ENCODE measurements at places on chromosomes 1 and 21.

DNA sequence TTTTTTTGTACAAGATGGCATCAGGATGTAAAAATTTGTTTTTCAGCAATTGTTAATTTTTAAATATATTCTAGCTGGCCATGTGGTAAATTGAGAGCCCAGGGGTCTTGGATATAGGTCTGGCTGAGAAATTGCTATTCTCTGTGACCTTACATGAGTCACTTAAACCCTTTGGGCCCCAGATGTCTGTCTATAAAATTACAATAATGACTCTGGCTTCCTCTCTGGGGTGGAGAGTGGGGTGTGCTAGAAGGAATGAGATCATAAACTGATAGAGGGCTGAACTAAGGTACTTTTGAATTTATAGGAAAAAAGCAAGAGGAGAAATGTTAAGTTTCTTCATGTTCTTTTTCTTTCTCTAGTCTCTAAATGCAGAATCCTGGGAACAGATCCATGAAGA is 12.4 kb upstream of the TCHH start:
- no peak for DNase-seq

GRCh38 chr21:46119637-46120271 is 21.8 kb downstream of the COL6A2 start:
- DNase-seq: no peak

- DNase-seq: no peak
Measured at GRCh38 chr1:115654125-115654524, 12.4 kb downstream of the VANGL1 start.

DNA sequence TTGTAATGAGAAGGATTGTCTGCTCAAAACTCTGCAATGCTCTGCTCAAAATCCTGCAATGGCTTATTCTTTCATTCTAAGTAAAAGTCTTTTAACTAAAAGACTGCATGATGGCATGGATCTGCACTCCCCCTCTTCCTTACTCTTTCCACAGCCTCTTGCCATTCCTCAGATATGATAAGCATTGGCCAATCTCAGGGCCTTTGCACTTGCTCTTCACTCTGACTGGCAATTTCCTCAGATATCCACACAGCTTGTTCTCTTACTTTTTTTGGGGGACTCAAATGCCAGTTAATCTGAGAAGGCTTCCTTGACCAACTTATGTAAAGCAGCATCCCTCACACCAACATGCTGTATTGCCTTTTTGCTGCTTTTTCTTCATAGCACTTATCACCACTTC is 2.8 kb upstream of the ZMPSTE24 start:
- no peak for DNase-seq

DNA sequence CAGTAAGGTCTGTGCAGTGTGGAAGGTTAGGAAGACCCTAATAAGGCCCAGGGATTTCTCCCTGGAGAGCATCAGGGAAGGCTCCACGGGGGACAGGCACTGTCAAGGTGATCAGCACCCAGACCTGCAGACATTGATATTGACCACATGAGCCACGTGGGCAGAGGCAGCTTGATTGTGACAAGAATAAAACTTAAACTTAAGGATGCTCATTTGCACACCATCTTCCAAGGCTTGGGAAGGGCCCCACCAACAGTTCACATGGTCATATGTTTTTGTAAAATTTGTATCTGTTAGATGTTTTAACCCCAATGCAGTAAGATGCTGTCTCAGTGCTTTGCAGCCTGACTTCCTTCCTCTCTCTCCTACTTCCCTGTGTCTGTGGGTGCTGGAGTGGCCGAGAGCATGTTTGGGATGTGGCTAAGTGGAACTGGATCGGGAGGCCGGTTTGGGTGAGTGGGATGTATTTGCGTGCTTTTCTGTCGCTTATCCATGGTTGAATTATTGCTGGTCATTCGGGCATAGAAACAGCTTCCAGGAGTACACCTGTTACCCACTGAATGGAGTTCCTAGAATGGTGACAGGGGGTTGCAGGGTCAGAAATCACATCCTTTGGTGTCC is 49.8 kb upstream of the OLIG2 start:
- no peak for DNase-seq

GRCh38 chr1:26109229-26110164 is 2.1 kb upstream of the PDIK1L start:
- DNase-seq: no peak

DNA sequence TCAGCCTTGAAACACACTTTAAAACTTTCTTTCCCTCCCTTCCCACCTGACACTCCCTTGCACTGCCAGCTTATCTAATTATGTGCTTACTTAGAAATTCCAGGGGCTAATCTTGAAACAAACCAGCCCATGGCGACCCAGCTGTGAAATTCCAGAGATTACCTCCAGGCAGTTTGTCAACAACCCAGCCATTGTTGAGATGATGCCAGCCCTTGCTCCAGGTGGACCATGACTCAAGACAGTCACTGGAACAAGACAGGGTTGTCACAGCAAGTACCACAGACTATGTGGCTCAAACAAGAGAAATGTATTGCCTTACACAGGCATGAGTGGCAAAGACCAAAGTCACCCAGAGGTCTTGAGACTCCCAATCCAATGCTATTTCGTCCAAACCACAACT is 7.9 kb downstream of the FYB2 start:
- no peak for DNase-seq

GRCh38 chr1:24111996-24112779 is at the start of gene MYOM3:
MYOM3 (minus strand) TSS chr1:24112135; CDS start chr1:24108636, 3,499 bp downstream.
- peak; percentile 61 for DNase-seq

DNA sequence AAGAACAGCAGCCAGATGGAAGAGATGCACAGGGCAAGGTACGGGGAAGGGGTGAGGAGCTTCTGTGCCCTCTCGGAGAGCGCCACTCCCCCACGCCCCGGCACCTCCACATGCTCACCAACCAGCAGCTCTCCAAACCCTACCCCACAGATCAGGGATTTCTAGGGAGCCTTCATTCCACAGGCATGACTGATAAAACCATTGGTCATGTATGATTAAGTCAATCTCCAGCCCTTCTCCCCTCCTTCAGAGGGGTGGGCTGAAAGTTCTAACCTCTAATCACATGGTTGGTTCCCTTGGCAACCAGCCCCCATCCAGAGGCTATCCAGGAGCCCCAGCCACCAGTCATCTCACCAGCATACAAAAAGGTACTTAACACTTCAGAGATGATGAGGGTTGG is 144.7 kb downstream of the TGFBR3 start:
- DNase-seq: no peak

DNA sequence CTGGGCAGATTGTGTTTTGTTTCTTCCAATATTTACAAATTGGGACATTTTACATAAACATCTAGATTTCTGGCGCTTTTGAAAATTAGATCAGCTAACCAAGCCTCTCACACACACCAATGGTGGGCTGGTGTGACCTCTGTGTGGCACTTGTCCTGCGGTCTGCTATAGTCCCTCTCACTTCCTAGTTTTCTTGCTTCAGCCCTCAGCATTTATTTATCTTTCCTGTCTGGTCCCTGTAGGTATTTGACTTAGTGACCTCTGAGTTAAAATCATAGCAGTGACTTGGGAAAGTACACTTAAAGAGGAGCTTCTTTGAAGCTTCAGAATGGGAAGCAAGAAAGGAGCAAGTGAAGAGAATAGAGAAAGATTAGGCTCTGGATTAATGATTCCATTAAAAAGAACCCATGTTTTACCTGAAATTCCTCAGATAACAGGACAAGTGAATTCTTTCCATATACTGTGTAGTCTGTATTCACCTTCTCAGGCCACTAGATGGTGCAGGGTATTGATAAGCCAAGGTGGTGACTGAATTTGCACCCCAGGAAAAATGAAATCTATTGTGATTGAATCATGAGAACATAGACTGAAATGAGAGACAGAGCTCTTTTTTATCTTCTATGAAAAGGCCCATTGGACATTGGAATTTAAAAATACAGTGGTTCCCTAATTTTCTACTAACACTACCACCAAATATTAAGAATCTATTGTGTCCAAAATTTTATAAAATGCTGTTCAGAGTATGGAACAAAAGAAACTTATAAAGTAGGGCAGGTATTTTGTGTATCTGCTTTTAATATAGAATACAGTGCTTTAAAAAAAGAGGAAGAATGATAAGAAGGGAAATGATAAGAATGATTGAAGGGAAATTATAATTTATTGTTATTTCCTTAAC is 7.1 kb upstream of the DIPK1A start:
- DNase-seq: peak; percentile 75

DNA sequence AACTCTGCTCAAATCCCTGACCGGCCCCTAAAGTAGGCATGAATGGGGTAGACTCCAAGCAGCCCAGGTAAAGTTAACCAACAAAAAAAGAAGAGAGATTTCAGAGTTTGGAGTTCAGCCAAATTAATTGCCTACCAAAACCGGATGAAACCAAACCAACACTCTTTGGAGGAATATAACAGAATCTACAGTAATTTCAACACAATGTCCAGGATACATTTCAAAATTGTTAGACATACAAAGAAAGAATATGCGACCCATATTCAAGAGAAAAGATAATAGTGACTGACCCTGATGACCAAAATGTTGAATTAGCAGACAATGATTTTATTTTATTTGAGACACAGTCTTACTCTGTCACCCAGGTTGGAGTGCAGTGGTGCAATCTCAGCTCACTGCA is 12.6 kb downstream of the IL22RA1 start:
- DNase-seq: no peak

DNA sequence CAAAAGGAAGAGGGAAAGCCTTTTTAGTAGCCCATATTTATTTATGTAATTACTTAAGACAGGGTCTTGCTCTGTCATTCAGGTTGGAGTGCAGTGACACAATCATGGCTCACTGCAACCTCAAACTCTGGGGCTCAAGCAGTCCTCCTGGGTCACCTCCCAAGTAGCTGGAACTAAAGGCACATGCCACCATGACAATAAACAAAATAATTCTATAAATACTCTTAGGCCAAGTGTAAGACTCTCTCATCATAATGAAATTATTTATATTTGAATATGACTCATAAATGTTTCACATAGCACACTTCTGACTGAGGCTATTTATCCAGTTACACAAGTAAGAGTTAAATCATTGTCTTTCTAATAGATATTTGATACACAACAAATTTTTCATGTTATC is 314.7 kb downstream of the AMY1C start:
- no peak for DNase-seq

GRCh38 chr1:6546326-6546725 is 8.0 kb downstream of the NOL9 start:
- no peak for DNase-seq

DNA sequence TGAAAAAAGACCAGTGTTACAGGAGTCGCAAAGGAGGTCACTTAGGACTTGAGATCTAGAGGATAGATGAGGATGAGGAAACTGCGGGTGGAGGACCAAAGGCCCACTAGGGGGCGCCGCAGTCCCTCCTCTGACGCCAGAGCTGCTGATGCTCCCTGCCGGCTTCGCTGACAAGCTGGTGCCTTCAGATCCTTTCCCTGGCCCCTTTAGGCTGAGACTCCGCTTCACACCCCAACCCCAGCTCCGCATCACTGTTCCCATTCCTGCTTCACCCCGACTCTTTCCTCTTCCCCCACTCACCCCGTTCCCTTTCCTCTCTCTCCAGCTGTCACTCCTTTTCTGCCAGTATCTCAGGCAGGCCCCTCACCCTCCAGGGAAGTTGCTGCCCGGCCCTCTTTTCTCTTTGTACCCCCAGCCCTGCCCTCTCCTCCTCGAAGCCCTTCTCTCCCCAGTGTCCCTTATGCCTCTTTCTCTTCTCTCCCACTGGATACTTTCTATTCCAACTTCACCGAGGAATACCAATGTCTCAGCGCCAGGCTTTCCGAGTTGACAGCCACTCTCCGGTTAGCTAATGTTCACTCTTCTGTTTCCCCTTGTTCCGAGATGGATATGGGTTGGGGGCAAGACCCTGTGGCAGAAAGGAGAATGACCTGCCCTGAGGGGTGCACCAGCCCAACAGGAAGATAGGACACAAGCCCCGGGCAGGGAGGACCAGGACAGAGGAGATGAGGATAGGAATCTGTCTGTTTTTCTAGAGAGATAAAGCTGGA is 4.5 kb downstream of the KCNJ9 start:
- DNase-seq: peak; percentile 73

GRCh38 chr1:180168786-180169639 is 14.3 kb downstream of the QSOX1 start:
- DNase-seq: no peak

- no peak for DNase-seq
Measured at GRCh38 chr1:101002551-101002950, 23.0 kb downstream of the DPH5 start.

GRCh38 chr1:181152892-181153633 is 64.6 kb downstream of the IER5 start:
- no peak for DNase-seq

DNA sequence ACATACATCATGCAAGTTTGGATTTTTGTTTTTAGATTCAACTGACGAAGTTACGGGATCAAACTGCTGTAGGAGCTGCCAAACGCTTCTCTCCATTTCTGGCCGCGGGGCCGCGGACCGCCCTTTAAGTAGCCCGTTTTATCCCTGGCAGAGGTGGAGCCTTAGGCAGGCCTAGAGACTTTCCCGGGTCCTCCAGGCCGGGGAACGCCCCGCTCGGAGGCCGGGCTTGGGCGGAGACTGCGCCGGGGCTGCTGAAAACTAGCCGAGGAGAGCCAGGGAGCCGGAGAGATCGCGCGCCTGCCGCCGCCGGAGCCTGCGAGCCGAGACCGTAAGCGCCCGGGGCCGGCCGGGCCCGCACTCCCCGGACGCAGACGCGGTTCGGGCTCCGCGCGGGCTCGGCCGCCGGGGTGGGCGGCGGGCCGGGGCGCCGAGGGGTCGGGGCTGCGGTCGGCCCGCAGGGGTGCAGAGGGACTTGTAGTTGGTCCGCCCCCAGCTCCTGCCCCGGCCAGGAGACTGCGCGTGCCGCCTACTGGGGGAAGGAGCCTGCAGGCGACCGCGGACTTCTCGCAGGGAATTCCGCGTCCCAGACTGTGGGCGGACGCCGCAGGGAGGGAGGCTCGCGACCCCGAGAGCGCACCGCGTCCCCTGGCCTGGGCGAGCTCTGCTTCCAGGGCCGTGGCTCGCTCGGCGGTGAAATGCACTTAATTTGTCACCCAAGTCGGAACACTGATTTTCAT is at the start of gene EPHX1:
Gene EPHX1, plus strand, starts transcription at position 283 of the 737 bp plus-strand sequence. CDS start 18,606 bp downstream, outside the sequence.
- peak; percentile 60 for DNase-seq
